ENCODE measurements at places on chromosomes 13 and 19.
A peak's percentile ranks its signal among the peaks of the same experiment; 100 is the strongest.

DNA sequence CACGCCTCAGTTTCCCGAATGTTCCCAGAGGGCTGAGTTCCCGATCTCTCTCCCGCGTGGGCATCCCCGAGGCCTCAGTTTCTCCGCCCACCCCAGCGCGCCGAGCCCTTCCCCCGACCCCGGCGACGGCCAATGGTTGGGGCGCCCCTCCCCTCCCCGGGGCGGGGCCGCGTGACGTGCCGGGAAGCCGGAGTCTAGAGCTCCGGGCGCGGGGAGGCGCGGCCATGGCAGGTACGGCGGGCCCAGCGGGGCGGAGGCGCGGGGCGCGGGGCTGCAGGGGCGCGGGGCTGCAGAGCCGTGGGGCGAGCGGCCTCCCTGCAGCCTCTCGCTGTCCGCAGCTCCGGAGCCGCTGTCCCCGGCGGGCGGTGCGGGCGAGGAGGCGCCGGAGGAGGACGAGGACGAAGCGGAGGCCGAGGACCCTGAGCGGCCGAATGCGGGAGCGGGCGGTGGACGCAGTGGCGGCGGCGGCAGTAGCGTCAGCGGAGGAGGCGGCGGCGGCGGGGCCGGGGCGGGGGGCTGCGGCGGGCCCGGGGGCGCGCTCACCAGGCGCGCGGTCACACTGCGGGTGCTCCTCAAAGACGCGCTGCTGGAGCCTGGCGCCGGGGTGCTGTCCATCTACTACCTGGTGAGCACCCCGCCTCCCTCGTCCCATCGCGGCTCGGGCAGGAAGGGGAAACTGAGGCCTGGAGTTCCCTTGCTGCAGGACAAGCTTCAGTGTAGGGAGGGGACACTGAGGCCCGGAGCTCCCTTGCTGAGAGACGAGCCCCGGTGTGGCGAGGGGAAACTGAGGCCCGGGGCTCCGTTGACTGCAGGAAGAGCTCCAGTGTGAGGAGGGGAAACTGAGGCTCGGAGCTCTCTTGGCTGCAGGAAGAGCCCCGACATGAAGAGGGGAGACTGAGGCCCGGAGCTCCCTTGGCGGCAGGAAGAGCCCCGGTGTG lies at the start of gene MPND:
TSS of gene MPND (plus strand) at position 193 of the 938 bp plus-strand sequence. CDS start at position 225, 32 bp downstream.
- DNase-seq = peak; percentile 88

- DNase-seq = no peak
Measured at GRCh38 chr13:94583926-94584325, 12.0 kb downstream of the TGDS start.

- DNase-seq = no peak
Measured at GRCh38 chr19:28307487-28307886, 905.5 kb downstream of the UQCRFS1 start.

GRCh38 chr13:97224544-97225300 lies 2.6 kb downstream of the MBNL2 start:
- peak; percentile 76 for DNase-seq

DNA sequence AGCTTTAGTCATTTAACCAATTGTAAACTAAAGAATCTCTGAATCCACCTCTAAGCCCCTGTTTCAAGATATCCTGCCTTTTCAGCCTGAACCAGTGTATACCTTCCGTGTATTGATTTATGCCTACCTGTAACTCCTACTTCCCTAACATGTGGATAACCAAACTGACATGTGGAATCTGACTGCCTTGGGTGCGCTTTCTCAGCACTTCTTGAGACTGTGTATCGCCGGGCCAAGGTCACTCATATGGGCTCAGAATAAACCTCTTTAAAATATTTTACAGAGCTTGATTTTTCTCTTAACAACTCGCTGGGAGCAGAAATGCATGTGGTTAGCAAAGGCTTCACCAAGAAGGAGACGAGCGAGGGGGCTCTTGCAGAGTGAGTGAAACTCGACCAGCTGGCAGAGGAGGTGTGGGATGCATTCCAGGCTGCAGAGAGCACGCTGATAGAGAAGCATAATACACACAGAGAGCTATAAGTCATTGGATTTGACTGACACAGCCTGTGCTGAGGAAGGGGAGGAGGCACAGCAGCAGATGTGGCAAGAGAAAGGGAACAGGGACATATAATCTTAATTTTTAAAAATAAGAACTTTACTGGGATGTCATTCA lies 268.2 kb upstream of the MAB21L1 start:
- no peak for DNase-seq

GRCh38 chr13:73218181-73218580 lies 159.4 kb downstream of the KLF5 start:
- no peak for DNase-seq

GRCh38 chr19:42360787-42361544 lies 29.1 kb downstream of the CNFN start:
- no peak for DNase-seq

- DNase-seq = no peak
Measured at GRCh38 chr13:94217370-94217769, 262.1 kb downstream of the DCT start.

GRCh38 chr13:111844682-111845081 lies 222.3 kb upstream of the SOX1 start:
- DNase-seq = no peak

DNA sequence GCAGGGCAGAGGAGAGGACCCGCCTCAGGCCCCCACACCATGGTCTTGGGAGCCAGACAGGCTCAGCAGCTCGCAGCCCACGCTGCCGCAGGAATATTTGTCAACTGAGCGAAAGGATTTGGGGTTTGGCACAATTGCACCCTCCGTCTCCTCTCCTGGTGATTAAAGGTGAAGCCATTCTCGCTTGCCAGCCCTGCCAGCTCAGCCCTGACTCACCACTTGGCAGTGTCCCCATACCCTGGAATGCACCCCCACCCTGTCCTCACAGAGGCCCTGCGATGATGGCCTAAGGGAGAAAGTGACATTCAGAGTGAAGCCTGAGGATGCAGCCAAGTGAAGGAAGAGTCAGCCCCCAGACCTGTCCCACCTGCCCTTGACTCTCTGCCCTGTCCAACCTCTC lies 18.8 kb downstream of the CYTH2 start:
- no peak for DNase-seq

GRCh38 chr19:41711376-41712261 lies 3.2 kb downstream of the CEACAM5 start:
- DNase-seq = no peak

- no peak for DNase-seq
Measured at GRCh38 chr19:19530423-19530804, 1.7 kb downstream of the YJEFN3 start.

- DNase-seq = no peak
Measured at GRCh38 chr13:91468301-91468700, 69.9 kb downstream of the GPC5 start.

DNA sequence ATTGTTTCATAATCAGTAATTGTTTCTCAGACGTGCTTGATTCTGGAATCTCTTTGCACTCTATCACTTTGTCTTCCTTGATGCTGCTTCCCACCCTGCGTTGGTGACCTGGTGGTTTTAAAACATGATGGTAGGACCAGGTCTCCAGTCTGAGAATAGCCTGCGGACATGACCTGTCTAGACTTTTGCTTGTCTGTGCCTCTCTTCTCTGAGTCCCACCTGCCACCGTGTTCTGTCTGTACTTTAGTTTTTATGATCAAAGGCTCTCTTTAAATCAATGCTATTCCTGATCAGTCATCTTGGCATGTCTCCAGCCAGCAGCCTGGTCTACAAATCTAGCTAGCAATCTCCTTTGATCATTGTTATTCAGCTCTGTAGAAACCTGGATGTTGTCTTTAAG lies 933.9 kb downstream of the DIAPH3 start:
- DNase-seq = no peak

- no peak for DNase-seq
Measured at GRCh38 chr19:16896146-16897028, 7.6 kb downstream of the F2RL3 start.

- no peak for DNase-seq
Measured at GRCh38 chr13:111292710-111293485, 27.5 kb upstream of the TEX29 start.

DNA sequence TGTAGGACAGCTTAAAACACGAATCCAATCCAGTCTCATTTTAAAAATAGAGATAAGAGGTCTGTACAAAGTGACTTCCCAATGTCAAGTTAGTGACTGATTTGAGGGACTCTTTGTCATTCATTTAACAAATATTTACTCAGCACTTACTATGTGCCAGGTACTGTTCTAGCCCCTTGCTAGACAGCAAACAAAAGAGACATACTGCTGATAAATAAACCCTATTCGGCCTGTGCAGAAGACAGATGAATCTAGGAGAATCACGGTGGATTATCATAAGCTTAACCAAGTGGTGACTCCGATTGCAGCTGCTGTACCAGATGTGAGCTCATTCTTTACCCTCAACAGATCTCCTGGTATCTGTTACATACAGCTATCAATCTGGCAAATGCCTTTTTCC lies 6.4 kb upstream of the ELF1 start:
- DNase-seq = no peak
